ENCODE measurements at places on chromosomes 4 and X.

DNA sequence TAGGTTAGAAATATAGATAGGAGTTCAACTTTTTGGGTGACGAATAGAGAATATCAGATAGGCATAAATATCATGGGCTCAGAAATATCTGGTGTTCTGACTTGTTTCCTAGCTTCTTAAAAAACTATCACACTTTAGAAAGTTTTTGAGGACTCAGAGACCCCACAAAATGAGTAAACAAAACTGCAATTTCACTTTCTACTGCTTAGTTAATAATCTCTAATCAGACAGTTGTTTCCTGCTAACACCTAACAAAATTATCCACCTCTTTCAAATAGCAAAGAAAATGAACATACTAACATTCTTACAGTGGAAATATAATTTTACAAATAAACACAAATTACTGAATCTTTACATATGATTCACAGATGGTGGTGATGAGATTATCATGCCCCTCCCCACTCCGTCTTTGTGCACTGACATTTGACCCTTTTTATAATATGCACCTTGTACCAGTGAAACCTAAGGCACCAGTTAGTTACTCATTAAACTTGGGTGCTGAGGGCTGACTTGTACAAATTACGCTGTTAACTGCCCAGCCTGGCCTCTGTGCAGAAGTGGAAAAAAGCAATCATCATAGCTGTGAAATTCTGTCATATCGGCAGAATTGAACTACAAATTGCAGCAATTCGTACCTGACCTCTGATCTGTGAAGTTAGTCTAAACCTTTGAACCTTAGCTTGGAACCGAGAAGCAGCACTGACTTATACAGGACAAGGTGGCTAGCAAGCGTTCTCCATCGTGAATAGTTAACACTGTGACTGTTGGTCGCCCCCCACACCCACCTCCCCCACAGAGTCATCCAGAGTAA lies 138.7 kb downstream of the CHRNA9 start:
- no peak for DNase-seq

- no peak for DNase-seq
Observed at GRCh38 chrX:95057341-95057740, 1383.3 kb downstream of the FAM133A start.

DNA sequence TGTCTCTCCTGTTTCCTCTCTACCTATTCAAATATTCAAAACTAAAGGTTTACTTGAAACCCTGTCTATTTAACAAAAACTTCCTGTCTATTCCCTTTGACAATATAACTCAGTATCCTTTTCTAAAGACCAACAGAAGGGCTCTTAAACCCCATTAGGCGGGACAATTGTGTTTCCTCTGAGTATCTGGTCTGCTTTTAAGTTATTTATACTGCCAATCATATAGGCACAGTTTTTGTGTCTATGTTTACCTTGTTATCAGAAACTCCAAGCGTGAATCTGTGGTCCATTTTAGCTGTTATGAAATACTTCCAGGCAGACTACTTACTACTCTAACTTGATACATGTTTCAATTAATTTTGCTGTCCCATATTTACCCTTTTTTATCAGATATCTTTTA lies 350.0 kb upstream of the CTSO start:
- DNase-seq, result no peak

- no peak for DNase-seq
Observed at GRCh38 chr4:86831262-86832130, 17.7 kb downstream of the SLC10A6 start.

DNA sequence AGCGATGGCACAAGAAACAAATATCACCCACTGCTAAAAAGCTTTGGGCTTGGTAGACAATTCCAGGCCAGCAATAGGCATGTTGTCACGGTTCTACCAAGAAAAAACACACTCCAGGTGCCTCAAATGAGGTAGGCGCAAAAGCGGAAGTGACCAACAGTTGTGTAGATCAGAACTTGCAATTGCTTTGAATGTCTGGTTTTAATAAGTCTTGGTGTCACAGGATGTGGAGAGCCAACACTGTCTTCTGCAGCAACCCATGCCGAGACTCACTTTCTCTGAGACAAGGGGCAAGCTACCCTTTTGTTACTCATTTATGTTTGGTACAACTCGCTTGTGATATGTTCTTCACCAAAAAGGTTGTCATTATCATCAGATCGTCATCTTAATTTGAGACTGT lies 188.8 kb downstream of the HS6ST2 start:
- no peak for DNase-seq

DNA sequence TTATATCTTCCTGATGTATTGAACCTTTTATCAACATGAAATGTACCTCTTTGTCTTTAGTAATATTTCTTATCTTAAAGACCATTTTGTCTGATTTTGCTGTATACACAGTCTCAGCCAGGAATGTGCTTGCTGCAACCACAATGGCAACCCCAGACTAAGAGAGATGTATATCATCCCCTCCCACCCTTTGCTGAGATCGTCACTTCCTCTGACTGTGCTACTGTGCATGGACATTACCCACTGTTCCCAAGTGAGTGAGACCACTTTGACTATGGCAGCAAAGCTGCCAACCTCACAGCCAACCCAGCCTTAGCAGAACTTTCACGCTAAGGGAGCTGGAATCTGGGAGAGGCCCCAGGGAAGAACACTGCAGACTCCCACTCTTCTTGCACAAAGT lies 46.0 kb downstream of the EIF2S3 start:
- no peak for DNase-seq

GRCh38 chrX:19532709-19533108 lies 17.4 kb upstream of the MAP3K15 start:
- DNase-seq, result no peak

DNA sequence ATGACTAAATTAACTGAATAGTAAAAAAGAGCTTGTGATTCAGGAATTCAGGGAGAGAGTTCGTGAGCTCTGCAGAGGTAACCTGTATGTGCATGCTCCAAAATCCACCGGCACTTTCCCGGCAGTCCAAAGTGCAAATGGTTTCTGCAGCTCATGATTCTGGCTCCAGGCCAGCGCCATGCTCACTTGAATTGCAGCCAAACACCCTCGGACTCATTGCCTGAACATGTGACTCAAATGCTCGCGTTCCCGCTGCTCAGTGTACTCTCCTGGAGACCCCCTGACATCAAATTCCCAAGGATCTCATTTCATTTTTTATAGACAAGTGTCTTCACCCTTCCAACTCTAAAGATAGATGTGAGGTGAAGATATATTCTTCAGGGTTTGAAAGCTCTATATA lies 44.1 kb upstream of the SH3RF1 start:
- no peak for DNase-seq

- no peak for DNase-seq
Observed at GRCh38 chr4:7226439-7226838, 34.1 kb downstream of the SORCS2 start.

GRCh38 chrX:133402042-133402453 lies 13.2 kb downstream of the GPC4 start:
- DNase-seq, result no peak

GRCh38 chr4:1596393-1596792 lies 87.7 kb downstream of the FAM53A start:
- no peak for DNase-seq

GRCh38 chr4:115376866-115377265 lies 263.4 kb upstream of the NDST4 start:
- DNase-seq, result no peak

- no peak for DNase-seq
Observed at GRCh38 chrX:81229901-81230300, 28.0 kb downstream of the SH3BGRL start.

Data from frontal cortex (tissue), 4 donors.